CD4-positive, alpha-beta T cell treated with Interleukin-4 for 1 hour (primary cell): ENCODE measurements at places on chromosomes 11 and 22.

DNA sequence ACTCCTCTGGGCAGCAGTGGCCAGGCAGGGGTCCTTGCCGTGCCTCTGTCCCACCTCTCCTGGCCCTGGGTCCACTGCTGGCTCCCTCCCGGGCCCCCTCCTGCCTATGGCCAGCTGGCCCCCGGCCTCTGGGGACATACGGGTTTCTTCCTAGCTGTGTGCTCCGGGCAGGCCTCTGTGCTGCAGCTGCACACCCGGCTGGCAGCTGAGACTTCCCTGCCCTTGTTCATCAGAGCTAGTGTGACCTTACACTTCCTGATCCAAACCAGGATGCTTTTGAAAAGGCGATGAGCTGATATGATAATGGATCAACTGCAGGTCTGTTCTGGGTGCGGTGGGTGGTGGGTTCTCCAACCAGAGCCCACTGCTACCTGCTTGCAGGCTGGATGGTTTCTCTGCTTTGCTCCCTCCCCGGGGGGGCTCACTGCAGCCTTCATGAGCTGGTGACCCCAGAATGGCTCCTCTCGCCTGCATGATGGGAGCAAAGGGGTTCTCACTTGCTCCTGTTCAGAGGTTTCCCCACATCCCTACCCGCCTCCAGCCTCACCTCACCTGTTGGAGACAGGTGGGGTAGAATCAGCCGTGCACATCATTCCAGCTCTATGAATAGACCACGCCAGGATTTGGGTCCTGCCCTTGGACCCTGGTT, 13.3 kb downstream of the B3GAT1 start:
- no peak for DNase-seq

GRCh38 chr11:43922295-43922648, 20.2 kb upstream of the C11orf96 start:
- no peak for DNase-seq

GRCh38 chr11:102966011-102966410, 10.5 kb upstream of the MMP13 start:
- DNase-seq: no peak

DNA sequence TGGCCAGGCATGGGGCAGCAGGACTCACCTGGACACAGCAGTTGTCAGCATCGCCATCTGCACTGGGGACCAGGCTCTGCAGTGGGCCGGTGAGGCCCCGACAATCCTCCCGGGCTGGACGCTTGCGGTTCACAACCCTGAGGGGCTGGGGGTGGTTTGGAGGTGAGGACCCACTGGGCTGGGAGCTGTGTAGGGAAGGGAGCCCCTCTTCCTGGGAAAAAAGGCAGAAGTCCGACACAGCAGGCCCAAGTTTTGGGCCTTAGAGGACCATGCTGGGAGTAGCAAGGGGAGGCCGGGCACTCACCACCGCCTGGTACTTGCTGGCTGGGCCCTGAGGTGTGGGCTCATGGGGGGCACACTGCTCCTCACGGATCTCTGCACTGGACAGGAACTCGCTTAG, 39.8 kb upstream of the KCNJ11 start:
- no peak for DNase-seq

DNA sequence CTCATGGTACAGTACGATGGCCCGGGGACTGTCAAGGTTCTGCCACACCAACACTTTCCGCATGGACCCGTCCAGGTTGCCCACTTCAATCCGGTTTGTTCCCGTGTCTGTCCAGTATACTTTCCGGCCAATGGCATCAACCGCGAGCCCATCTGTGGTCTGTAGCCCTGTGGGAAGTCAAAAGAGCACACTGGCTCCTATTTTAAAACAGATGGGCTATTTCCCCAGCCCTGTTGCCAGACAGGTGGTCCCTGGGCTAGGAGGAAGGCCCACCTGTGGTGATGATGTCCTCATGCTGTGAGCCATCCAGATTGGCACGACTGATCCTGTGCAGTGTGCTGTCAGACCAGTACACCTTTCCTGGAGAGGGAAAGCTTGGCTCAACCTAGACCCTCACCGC, 30.4 kb upstream of the CKAP5 start:
- no peak for DNase-seq

- DNase-seq: no peak
Measured at GRCh38 chr22:49141761-49142160, 685.9 kb downstream of the BRD1 start.

DNA sequence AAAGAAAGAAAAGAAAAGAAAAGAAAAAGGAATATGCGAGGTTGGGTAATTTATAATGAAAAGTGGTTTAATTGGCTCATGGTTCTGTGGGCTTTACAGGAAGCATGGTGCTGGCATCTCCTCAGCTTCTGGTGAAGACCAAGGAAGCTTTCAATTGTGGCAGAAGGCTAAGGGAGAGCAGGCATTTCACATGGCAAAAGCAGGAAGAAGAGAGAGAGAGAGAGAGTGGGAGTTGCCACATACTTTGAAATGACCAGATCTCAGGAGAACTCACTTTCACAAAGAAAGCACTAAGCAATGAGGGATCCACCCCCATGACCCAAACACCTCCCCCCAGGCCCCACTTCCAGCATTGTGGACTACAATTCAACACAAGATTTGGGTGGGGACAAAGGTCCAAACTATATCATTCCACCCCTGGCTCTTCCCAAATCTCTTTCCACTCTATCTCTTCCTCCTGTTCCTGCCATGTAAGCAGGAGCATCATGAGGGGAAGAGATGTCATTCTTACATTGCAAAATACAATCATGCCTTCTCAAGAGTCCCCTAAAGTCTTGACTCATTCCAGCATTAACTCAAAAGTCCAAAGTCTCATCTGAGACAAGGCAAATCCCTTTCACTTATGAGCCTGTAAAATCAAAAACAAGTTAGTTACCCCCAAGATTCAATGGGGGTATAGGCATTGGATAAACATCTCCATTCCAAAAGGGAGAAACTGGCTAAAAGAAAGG, 38.9 kb downstream of the LINC01488 start:
- DNase-seq: no peak

- no peak for DNase-seq
Measured at GRCh38 chr11:2718817-2719438, 19.1 kb upstream of the KCNQ1OT1 start.

GRCh38 chr11:32348502-32348901, 86.8 kb downstream of the WT1 start:
- DNase-seq: no peak

DNA sequence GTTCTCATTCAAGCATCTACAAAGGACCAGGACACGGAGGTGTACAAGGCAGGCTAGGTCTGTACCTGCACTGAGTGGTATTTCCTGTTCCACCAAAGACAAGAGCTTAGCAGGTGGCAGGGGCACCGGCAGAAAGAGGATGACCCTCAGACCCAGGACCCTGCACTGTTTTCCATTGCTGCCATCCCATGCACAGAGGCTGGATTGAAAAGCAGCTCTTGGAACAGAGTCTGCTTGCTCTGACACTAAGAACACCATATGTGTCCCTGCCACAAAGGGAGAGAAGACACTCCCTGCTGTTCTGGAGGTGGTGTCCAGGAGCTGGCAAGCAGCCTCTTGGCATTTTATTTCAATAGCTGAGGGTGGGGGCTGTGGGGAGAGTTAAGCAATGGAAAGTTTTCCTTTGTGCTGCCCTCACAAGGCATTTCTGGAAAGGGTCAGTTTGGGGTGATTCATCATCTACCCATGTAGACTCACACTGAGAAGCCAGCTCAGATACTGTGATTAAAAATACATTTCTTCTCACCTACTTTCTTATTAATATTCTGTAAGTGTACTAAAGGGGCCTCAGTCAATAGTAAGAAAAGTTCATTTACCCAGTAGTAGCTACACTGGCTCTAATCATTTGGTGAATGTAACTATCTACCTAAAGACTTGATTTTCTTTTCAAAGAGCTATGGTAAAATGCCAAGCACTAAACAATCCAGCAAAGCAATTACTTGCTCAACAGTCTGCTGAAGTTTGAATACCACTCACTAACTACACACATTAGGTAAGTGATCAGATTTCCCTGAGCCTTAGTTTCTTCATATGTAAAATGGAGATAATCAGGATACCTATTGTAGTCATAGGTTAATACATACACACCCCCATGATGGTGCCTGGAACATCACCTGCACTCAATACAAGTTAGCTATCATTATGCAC, 55.2 kb downstream of the SLC1A2 start:
- DNase-seq: no peak

DNA sequence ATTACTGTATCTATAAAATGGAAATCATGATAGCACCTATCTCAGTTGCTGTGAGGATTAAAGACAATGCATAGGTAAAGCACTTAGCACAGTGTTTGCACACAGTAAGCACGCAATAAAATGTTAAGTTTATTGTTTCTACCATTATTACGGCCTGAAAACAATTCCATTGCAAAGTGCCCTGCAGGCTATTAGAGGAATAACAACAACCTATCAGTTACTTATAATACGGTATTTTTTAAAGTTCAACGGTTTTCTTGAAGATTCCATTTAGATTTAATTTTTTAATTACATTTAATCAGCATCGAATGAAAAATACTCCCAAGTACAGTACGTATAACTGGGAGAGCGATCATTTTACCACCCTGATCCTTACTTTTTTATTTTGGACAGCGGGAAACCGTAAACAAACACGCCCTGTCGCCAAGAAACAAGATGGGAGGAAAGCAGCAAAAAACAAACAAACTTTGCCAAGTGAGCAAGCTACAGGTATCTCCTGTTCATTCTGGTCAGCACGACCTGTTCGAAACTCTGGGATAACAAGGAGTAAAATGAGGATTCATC, 893 bp downstream of the SLC36A4 start:
- DNase-seq: no peak

GRCh38 chr11:80477178-80477577, 1036.3 kb upstream of the TENM4 start:
- DNase-seq: no peak

- DNase-seq: no peak
Measured at GRCh38 chr11:119671051-119671450, 57.9 kb downstream of the NECTIN1 start.

DNA sequence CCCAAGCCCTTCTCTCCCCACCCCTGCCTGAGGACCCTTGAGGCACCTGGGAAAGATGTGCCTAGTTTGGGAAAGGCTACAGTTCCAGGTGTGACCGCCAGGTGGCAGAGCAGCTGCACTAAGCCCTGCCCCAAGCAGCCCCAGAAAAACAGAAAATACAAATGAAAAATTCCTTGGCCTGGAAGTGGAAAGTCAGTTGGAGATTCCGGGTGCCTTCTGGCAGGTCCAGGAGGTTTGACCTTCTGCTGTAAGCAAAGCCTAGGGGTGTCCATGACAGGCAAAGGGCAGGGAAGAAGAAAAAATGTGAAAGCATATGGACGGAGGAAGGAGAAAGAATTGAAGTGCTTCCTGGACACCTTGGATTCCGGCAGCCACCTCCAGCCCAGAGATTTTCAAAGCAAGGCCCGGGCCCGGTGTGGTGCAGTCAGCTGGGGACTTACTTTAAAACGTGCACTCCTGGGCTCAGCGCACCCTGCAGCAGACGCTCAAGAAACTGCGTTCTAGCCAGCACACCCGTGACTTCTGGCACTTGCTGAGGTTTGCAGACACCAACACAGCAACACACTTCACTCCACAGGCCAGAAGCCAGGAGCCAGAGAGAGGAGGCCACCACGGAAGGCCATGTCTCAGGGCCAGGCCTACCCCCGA, 37.3 kb upstream of the SLC22A12 start:
- DNase-seq: peak; percentile 45

GRCh38 chr11:11336664-11337063, 16.4 kb downstream of the CSNK2A3 start:
- no peak for DNase-seq

DNA sequence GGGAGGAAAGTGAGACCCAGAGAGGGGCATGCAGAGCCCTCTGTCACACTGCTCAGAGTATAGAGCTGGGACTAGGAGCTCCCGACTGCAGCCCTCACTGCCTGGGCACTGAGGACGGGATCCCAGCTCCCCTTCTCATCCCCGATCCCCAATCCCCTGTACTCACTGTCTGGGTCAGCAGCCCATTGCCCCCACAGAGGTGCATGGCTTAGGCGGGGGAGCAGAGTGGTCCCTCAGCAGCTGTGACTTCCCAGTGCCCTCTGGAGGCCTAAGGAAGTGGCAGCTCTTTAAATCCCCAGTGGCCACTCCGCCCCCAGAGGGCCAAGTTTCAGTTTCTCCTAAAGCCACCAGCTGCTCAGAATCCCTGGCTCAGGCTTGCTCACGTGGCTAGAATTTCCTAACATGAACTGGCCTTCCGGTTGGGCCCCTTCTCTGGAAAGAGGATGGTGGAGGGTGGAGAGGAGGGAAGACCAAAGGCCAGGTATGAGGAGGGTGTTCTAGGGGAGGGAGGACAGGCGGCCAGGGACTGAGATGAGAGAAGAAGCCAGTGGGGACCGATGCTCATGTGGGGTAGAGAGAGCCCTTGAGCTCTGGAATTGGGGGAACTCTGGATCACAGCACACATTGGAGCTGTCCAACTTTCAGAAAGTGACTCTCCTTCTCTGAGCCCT, at the start of gene BATF2:
Gene BATF2, minus strand, starts transcription at position 262 of the 671 bp plus-strand sequence. Its CDS starts 57 bp downstream, at position 205.
- DNase-seq: peak; percentile 9

- DNase-seq: no peak
Measured at GRCh38 chr11:46916286-46917108, 1.9 kb downstream of the LRP4 start.

DNA sequence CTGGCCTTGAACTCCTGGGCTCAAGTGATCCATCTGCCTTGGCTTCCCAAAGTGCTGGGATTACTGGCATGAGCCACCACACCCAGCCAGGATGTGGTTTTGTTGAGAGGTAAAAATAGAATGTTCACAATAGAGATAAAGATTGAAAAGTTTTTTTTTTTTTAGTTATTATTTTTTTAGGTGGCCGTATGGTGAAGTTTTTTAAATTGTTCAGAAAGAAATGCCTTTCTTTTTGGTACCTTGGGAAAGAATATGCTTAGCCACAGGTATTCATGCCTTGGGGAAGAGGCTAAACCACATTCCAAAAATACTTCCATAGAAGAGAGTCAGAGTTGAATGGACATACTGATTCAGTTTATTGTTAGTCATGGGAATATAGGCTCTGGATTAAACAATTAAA, 143.4 kb downstream of the C11orf91 start:
- DNase-seq: no peak

GRCh38 chr11:60375316-60375715, 3.0 kb upstream of the MS4A7 start:
- no peak for DNase-seq

DNA sequence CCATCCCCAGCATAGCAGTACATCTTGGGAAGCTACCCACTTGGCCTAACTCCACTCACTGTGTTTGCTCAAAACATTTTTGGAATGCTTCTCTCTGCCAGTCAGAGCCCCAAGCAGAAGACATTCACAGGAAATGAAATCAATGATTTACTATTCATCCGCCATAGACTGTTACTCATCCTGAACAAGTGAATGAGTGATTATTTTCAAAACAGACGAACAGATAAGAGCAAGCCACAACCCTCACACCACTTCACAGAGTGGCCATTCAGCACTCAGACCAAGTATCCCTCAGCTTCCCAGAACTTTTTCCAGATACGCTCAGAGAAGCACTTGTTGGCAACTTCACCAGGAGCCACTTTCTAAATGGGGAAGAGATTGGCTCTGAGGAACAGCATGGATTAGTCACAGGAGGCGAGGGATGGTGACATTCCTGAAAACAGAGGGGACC, 13.0 kb upstream of the UBASH3B start:
- no peak for DNase-seq

- DNase-seq: peak; percentile 79
Measured at GRCh38 chr11:1882265-1883238, 9.1 kb downstream of the PRR33 start.
